NCI-H1092 treated with DMSO at 0.1 percent for 48 hours (cell line): ENCODE measurements at places on chromosomes 7 and 10.

DNA sequence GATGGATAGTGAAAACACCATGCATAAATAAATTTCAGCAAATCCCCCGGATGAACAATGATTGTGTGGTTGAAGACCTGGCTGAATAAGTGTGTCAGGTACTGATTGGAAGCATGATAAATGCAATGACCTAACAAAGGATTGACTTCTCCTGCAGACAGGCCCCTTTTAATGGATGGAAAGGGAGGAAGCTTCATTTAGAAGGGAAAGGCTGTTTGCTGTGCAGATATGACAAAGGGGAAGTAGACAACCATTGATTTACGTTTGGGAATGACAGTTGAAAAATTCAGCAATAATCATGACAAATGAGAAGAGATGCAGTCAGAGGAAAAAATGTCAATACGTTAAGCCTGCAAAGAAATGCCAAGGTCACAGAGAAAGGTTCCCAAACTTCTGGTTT is 503.8 kb downstream of the LRMDA start:
- no peak for DNase-seq

DNA sequence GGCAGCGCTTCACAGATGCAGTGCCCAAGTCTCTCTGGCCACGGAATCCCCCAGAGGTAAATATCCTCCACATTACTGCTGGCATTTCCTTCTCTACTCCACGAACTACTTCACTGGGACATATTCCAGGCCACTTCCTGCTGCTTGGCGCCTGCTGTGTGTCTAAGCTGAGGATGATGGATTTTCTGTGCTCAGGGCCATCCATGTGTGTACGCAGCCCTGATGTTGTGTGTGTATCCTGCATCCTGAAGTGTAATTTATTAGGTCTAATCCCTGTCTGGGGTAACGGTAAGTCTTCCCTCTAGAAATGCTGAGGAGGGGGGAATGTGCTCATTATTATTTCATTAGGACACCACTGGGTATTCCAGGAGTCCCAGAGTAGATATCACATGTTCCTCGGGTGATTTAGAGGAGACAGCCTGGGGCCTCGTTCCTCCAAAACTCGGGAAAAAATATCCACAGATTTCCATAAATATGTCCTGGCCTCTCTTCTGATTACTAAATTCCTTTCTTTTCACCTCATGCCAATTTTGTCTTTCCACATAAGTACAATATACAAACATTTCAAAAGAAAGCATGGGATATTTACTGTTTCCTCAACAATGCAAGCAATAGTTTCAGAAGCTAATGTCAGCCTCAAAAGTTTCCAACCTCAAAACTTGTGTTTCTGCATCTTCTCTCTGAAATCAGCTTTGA is 25.5 kb upstream of the HABP2 start:
- DNase-seq = no peak

DNA sequence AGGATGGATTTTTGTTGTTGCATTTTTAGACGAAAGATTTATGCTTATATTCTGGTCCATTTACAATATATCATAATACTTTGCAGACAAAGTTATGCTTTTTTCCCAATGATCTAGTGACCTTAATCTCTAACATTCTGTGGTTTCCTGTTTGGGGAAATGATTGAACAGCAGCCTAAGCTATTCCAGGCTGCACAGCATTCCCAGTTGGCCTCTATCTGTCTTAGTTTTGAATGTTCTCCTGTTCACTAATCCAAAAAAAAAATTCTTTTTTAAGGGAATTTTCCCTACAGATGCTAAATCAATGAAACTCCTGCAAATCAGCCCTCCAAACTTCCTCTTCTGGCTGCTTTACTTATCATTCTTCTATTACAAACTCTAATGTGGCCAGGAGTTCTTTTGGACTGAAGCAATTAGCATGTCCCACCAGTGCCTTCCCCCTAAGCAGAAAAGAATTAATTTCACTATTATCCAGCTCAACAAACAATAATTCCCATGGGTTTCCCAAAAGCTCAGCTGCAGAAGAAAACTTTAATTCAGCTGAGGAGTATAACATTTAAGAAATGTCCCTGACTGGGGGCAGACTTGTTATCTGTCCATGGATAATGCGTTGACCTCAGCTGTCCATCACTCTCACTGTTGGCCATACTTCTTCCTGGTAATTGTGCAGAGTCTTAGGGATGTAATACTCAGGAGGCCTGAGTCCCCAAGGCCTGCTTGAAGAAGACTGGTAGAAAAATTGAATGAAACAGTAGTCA is 81.9 kb upstream of the TRIL start:
- DNase-seq = no peak

DNA sequence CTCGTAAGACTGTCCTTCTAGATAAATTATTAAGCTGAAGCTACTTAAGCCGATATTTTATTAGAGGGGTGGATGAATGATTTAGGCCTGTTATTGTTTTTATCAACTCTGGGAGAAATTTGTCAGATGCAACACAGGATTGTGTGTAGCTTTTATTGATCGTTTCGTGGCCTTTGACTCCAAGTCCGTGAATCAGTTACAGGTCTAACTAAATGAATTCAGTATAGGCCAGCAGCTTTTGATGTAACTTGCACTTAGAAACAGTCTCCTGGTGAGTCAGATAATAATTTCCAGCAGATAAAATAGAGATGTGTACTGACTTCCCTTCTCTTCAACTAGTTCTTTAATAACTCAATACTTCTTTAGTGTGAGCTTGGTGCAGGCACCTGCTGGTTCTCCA is 341.7 kb upstream of the SMIM30 start:
- DNase-seq = no peak

GRCh38 chr7:106022193-106022821 is 59.2 kb downstream of the CDHR3 start:
- peak; percentile 5 for DNase-seq

- DNase-seq = peak; percentile 93
Observed at GRCh38 chr7:20407585-20408466, 77.1 kb downstream of the ITGB8 start.

- no peak for DNase-seq
Observed at GRCh38 chr10:112120491-112120890, 63.1 kb downstream of the GPAM start.

DNA sequence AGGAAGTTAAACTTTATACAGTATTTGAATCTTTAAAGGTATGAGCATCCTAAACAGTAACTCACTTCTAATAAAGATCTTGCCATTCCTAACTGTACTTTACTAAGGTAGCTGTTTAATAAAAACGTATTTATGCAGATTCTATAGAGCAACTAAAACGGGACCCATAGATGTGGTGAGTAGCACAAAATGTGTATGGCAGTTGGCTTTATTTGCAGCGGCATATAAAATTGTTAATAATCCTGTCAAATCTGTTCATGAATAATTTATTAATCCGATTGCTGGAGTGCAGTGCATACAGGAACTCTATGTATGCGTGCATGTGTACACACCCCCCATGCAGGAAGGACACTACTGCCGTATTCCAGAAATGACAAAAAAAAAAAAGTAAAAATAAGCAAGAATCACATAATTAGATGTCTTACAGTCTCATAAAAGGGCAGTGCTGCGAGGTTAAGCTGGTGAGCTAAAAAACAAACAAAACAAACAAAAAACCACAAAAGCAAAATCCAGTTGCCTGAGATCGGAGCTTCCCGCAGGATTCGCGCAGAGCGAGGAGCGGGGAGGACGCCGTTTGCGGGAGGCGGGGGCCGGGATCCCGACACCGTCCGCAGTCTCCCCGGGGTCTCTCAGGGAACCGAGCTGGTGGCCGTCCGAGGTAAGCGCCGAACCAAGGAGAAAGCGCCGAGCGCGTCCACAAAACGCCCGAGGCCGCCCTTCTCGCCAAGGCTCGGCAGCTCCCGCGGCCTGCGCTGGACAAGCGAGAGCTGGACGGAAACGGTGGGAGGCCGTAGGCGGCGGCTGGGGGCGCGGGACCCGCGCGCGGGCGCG is 518 bp upstream of the COMMD3 start:
- DNase-seq = peak; percentile 77

GRCh38 chr7:143434660-143435059 is 8.6 kb upstream of the TAS2R60 start:
- no peak for DNase-seq

- peak; percentile 2 for DNase-seq
Observed at GRCh38 chr10:73906524-73907447, 4.1 kb upstream of the PLAU start.

DNA sequence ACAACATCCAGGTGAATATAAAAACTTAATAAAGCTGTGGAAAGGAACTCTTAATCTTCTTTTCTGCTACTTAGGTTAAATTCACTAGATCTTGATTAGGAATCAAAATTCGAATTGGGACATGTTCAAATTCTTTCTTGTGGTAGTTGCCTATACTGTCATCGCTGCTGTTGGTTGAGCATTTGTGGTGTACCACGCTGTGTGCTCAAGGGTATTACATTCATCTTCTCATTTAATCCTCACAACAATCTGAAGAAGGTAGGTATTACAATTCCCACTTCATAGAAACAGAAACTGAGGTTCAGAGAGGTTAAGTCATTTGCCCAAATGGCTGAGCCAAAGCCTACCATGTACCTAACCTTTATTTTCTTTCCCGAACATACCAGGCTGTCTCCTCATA is 39.9 kb upstream of the CC2D2B start:
- DNase-seq = no peak

- DNase-seq = no peak
Observed at GRCh38 chr7:126930166-126930565, 322.6 kb downstream of the GRM8 start.

- DNase-seq = no peak
Observed at GRCh38 chr7:124680304-124680703, 85.3 kb downstream of the GPR37 start.

GRCh38 chr10:16493884-16494536 is 27.7 kb downstream of the C1QL3 start:
- DNase-seq = no peak

GRCh38 chr10:86266446-86267242 is 100.0 kb downstream of the GRID1 start:
- no peak for DNase-seq

- DNase-seq = no peak
Observed at GRCh38 chr10:28316696-28317095, 13.8 kb upstream of the MPP7 start.

DNA sequence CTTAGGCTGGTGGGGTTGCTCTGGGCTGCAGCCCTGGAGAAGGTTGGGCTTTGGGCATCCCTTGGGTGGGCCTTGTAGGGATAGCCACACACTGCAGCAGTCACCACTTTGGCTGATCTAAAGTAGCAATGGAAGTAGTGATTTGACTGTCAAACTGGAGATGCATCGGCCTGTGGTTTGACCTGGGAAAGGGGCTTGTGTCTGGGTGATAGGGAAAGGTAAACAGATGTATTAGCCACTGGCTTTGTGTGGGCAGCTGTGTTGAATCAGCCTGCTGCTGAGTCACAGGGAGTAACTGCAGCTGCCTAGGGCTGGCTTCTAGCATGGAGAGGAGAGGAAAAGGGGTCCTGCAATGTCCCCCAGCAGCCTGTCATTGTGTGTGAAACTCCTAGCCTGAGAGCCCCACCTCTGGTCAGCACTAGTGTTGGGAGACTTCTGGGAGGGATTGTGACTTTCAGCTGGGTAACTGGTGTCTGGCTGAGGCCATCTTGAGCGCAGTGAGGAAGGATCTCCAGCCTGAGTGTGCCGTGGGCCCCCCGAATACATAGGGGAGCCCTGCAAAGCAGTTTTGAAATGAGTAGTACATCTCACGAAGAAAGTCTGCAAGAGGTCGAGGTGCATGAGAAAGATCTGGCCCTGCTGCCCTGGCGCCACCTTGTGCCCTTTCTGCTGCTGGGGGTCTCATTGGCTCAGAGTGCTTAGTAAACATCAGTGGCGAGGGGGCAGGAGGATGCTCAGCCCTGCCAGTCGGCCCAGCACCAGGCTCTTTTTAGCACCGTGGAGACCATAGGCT is 117.3 kb downstream of the FANK1 start:
- peak; percentile 17 for DNase-seq

DNA sequence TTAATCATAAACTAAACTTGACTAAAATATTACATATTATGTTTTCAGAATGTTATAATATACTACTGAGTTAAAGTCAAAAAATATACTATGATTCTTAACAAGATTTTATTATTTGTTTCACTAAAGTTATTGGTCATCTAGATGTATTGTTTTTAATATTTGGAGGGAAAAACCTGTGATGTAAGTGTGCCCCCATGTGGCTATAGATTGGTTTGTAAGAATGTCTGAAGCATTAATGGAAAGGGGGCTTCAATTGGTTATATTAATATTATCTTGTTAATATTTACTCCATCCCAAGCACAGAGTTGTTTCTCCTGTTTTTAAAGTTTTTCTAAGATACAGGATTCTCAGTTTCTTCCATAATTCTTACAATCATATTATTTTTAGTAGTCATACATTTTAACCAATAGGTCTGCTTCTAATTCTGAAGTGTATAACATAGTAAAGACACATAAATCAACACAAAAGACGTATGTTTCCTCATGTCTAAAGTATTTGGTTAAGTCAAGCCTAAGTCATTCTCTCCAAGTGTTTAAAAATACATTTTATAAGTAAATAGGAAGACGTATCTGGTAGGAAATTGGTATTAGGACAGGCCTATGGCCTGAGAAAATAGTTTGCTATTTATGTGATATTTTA is 58.0 kb downstream of the GNAT3 start:
- peak; percentile 59 for DNase-seq

DNA sequence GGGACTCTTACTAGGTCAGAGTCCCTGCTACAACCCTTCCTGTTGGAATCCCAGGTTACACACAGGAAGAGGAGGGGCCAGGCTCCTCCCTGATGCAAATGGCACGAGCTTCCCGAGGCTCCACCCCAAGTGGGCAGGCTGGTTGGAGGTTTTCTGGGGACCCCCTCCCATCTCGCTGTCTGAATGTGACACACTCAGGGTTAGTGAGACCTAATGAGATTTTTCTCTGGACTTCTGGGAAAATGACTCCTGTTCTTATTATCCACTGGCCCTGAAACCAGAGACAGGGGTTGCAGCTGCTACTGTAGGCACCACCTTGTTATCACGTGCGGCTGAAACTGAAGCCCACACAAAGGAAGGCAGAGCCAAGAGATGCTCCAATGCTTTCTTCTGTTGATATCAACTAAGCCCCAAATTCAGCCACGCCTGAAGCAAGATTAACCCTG is 103.3 kb downstream of the FAM107B start:
- DNase-seq = no peak

- DNase-seq = peak; percentile 29
Observed at GRCh38 chr10:49207936-49208487, 19.8 kb upstream of the TMEM273 start.
